ENCODE measurements at places on chromosomes 1 and 21. TPM values are rescaled to one million over a fixed set of nuclear protein-coding genes. Genes with fewer than 3 reads are reported as not detected.

TRNP1 gene
- polyA plus RNA-seq, result 2.2 TPM

LAMB3 gene
- 1.2 TPM for polyA plus RNA-seq

DNA sequence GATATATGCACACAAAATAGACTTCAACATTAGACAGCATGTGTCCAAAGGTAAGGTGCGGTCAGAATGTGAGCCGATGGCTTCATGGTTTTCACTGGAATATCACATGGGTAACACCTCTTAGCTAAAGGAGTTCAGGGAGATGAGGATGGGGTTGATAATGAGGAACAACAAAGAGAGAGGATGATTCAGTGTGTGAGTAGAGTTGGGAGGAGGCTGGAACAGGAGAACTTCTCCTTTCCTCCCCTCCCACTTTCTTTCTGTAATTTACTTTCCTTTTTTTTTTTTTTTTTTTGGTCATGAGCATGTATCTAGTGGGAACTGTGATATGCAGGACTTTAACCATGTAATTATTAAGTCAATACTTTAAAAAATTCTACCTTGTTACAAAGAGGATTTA, 99.4 kb downstream of the FASLG start:
- DNase-seq, result no peak

DNA sequence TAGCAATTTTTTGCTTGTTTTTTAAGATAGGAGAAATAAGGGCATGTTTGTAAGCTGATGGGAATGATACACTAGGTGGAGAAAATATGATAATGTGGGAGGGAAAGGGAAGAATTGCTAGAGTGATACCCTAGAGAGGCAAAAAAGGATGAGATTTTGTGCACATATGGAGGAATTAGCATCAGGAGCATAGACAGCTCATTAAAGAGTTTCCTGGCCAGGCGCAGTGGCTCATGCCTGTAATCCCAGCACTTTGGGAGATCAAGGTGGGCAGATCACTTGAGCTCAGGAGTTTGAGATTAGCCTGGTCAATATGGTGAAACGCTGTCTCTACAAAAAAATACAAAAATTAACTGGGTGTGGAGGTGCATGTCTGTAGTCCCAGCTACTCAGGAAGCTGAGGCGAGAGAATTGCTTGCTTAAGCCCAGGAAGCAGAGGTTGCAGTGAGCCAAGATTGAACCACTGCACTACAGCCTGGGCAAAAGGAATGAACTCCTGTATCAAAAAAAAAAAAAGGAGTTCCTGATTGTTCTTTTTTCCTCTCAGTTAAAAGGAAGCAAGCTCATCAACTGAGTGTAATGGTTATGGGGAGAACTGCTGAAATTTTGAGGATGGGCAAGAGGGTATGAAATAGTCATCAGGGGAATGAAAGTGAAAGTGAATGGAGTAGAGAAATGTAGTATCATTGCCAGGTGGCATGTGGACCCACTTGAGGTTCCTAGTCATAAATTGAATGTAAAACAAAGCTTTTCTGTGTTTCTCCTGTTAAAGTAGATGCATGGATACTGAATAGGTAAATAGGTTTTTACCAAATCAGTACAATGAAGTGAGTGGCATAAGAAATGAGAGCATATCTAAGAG, 35.5 kb downstream of the SH3GLB1 start:
- no peak for DNase-seq

OR6K3 gene
- not detected for polyA plus RNA-seq

All from muscle of back (tissue), 13 donors.